ENCODE measurements at places on chromosomes 2 and 18. TPM values are rescaled to one million over a fixed set of nuclear protein-coding genes. Genes with fewer than 3 reads are reported as not detected.

GRCh38 chr2:166841152-166841551 lies 47.1 kb upstream of the XIRP2 start:
- H3K4me3 ChIP-seq = no peak overlapping the region
- no peak for DNase-seq
- no peak overlapping the region for H3K27ac ChIP-seq
- H3K27me3 ChIP-seq = no peaks in the 10 kb centered on the region
- H3K4me1 ChIP-seq = no peaks in the 10 kb centered on the region

- H3K27me3 ChIP-seq = no peaks in the 10 kb centered on the region
- H3K4me1 ChIP-seq = no peaks in the 10 kb centered on the region
- no peak overlapping the region for H3K4me3 ChIP-seq
- peak; percentile 18 for DNase-seq
- no peak overlapping the region for H3K27ac ChIP-seq
Observed at GRCh38 chr18:34723143-34723542, 13.0 kb downstream of the DTNA start.

KHK gene
- 1.5 TPM for total RNA-seq

IL36RN gene
- 0.09 TPM for total RNA-seq
